Central memory CD8-positive, alpha-beta T cell (primary cell): ENCODE measurements at places on chromosomes 12 and 14.

GRCh38 chr12:114744691-114745090 is 60.7 kb upstream of the TBX3 start:
- no peaks in the 10 kb centered on the region for H3K27me3 ChIP-seq
- no peak overlapping the region for H3K27ac ChIP-seq
- H3K4me1 ChIP-seq = no peaks in the 10 kb centered on the region
- peaks cover 3% of the 10 kb centered on the region for H3K36me3 ChIP-seq
- no peak overlapping the region for H3K4me3 ChIP-seq

DNA sequence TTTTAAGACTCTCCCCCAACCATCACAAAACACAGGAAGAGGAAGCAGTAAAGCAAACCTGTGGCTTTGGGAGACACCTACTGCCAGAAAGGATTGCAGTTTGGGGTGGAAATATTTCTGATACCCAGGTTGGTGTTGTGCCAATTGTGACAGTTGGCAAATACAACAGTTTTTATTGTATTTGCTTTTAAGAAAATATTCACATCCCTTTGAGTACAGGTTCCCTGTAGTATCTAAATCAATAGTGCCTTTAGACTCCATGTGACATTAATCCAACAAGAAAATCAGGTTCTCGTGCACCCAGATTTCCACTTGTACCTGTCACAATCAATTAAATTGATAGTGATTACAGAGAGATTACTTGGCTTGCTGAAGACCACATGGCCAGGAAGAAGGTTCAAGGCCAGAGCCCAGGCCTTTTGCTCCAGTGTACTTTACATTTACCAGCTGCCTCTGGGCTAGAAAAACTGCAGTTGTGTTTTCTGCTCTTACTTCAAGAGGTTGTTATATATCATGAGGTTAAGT is 361.2 kb downstream of the ATP23 start:
- no peaks in the 10 kb centered on the region for H3K4me1 ChIP-seq
- H3K36me3 ChIP-seq = no peaks in the 10 kb centered on the region
- H3K4me3 ChIP-seq = no peak overlapping the region
- no peak overlapping the region for H3K27ac ChIP-seq
- H3K27me3 ChIP-seq = no peaks in the 10 kb centered on the region
- no peak for DNase-seq

- no peak for DNase-seq
- no peak overlapping the region for H3K4me3 ChIP-seq
- H3K4me1 ChIP-seq = no peaks in the 10 kb centered on the region
- peaks cover 40% of the 10 kb centered on the region for H3K27me3 ChIP-seq
- no peak overlapping the region for H3K27ac ChIP-seq
- no peaks in the 10 kb centered on the region for H3K36me3 ChIP-seq
Observed at GRCh38 chr14:101118746-101119591, 215.4 kb upstream of the RTL1 start.

- H3K4me3 ChIP-seq = no peak overlapping the region
- peaks cover 4% of the 10 kb centered on the region for H3K36me3 ChIP-seq
Observed at GRCh38 chr12:56084958-56085543, 5.1 kb downstream of the ERBB3 start.

DNA sequence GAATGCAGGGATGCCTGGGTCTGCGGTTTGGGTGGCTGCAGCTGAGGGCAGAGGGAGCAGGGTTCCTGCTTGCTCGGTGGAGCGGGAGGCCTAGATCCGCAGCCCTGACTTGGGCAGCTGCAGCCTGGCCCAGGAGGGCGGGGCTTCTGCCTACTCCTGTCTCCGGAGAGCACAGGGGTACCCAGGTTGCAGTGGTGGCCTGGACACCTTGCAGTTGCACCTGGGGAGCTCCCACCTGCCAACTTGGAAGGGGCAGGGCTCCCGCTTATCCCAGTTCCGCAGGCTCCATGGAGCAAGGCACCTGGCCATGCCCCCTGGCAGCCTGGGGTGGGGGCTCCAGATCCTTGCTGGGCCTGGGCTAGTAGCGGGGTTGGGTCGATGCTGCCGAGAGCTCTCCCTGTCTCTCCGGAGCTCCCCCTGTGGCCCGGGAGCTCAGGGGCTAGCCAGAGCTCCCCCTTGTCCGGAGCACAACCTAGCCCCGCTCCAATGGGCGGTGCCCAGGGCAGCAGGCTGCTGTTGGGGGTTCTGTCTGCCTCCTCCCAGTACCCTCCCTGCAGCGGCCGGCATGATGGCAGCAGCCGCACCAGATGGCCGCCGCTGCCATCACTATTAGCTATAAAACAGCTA is 136.4 kb downstream of the PTPRR start:
- no peak overlapping the region for H3K4me3 ChIP-seq
- H3K27ac ChIP-seq = no peak overlapping the region
- DNase-seq = no peak
- H3K36me3 ChIP-seq = no peaks in the 10 kb centered on the region

DNA sequence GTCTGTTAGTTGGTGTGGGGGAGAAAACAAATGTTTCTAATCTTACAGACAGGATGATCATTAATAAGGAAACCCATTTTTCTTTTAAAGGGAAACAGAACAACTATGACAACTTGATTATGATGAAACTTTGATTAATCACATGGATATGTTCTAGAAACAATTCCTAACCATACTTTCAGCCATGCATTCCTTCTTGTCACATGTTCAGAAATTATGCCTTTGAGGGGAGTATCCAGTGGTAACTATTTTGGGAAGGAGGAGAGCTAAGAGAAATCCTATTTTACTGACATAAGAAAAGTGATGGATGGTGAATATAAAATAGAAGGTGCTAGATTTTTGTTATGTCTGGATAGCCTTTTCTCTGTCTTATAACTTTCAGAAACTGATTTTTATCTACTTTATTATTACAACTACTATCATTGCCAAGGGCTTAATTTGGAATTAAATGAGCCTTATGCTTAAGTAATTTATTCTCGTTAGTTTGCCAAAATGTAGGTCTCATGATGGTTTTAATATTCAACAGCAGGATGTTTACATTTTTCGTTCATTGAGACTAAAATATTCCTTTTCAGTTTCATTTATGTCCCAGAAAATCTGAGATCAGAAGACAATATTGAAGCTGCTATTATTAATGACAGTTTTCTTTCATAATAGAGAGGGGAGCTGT is 200.1 kb downstream of the TMTC2 start:
- H3K27me3 ChIP-seq = no peaks in the 10 kb centered on the region
- H3K4me1 ChIP-seq = no peaks in the 10 kb centered on the region
- no peaks in the 10 kb centered on the region for H3K36me3 ChIP-seq
- DNase-seq = no peak

DNA sequence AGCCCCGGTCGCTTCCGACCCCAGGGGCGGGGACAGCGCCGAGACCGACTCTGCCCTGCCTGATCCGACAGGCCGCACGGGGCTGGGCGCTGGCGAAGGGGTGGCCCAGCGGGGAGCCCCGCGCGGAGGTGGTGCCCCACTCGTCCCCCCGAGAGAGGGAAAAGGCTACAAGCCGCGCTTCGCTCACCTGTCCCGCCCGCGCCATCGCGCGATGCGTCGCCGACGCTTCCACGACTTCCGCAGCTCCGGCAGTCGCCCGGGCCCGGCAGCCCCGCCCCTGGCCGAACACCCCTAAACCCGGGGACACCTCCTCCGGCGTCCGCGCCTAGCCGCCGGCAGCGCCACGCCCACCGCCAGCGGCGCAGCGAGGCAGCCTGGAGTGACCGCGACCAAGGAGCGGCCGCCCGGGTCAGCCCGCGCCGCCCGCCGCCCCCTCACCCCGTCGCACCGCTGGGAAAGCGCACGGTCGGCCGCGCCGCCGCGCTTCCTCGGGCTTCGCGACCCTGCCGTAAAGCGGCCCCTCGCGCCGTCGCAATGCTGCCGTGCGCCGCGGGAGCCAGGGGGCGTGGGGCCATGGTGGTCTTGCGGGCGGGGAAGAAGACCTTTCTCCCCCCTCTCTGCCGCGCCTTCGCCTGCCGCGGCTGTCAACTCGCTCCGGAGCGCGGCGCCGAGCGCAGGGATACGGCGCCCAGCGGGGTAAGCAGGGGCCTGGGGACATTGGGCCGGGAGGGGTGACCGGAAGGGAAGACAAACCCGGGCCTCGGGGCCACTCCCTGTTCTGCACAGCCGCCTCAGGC is at the start of the genes BAG5 and COA8:
BAG5 (minus strand) TSS at position 229 of the 797 bp plus-strand sequence. CDS start 1,493 bp downstream, outside the sequence.
COA8 (plus strand) TSS at position 532 of the 797 bp plus-strand sequence; CDS start at position 574, 42 bp downstream.
- DNase-seq = peak; percentile 81
- H3K36me3 ChIP-seq = peaks cover 26% of the 10 kb centered on the region
- no peaks in the 10 kb centered on the region for H3K27me3 ChIP-seq
- H3K4me3 ChIP-seq = peak within 1 kb of the TSS; percentile 92
- peak within 1 kb of the TSS; percentile 94 for H3K27ac ChIP-seq
- peaks cover 46% of the 10 kb centered on the region for H3K4me1 ChIP-seq

DNA sequence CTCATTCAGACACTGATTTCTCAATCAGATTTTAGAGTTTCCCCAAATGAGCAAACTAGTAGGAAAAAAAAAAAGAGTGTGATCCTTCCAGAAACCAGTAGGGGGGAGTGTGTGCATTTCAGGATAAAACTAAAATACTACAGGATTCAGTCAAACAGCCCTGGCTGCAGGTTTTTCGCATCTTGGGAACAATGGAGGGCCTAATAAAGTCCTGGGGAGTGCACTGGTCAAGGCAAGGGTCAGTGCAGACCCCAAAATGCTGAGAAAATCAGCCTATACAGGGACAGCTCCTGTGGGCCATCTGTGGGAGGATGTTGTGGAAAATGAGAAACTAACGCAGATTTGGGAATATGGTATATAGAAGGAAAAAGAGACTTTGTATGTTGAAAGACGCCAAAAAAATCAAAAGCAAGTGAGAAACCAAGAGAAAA is 22.2 kb upstream of the ABCD4 start:
- H3K27ac ChIP-seq = no peak overlapping the region
- H3K36me3 ChIP-seq = no peaks in the 10 kb centered on the region
- H3K27me3 ChIP-seq = peaks cover 62% of the 10 kb centered on the region
- no peaks in the 10 kb centered on the region for H3K4me1 ChIP-seq

- no peak for DNase-seq
- H3K27ac ChIP-seq = no peak overlapping the region
- H3K27me3 ChIP-seq = no peaks in the 10 kb centered on the region
- no peaks in the 10 kb centered on the region for H3K4me1 ChIP-seq
- H3K36me3 ChIP-seq = no peaks in the 10 kb centered on the region
Observed at GRCh38 chr14:38350102-38350501, 94.2 kb upstream of the CLEC14A start.

DNA sequence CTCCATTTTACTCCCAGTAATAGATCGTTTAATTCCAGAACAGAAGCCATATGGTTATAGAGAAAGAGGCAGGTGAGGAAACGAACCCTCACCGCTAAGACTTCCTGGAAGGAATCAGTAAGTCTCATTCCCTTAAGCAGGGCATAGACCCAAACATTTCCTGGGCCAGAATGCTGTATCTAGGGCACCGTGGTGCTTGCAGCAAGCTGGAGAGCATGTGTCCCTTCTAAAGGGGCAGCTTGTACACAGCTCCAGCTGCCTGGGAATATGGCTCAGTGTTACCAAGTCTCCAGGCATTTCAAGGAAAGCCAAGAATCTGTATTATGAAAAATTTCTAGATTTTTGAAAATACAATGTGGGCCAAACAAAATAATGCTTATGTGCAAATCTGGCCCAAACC is 73.4 kb downstream of the PPM1H start:
- H3K27me3 ChIP-seq = peaks cover 53% of the 10 kb centered on the region
- no peak for DNase-seq
- H3K4me3 ChIP-seq = no peak overlapping the region
- no peaks in the 10 kb centered on the region for H3K4me1 ChIP-seq

GRCh38 chr14:29355331-29355730 is 572.3 kb downstream of the PRKD1 start:
- H3K36me3 ChIP-seq = no peaks in the 10 kb centered on the region
- no peak for DNase-seq
- no peaks in the 10 kb centered on the region for H3K4me1 ChIP-seq
- H3K4me3 ChIP-seq = no peak overlapping the region
- H3K27me3 ChIP-seq = no peaks in the 10 kb centered on the region

DNA sequence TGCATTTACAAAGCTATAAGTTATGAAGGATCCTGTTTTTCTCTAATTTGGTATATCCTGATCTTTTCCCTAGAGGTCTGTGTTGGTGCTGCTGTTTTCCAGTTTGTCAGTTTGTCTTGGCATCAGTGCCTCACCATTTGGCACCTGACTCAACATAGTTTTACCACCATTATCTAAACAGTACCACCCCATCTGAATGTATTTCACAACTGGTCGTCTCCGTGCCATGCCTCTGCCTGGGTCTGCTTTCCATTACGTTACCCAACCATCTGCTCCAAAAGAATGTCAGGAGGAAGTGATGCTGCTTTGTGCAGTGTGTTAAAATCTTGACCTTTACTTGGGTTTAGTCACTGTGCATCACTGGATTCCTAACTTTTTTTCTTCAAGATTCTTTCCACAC is 129.3 kb upstream of the RASSF8 start:
- DNase-seq = no peak
- H3K27ac ChIP-seq = no peak overlapping the region
- no peaks in the 10 kb centered on the region for H3K36me3 ChIP-seq
- H3K4me1 ChIP-seq = no peaks in the 10 kb centered on the region

DNA sequence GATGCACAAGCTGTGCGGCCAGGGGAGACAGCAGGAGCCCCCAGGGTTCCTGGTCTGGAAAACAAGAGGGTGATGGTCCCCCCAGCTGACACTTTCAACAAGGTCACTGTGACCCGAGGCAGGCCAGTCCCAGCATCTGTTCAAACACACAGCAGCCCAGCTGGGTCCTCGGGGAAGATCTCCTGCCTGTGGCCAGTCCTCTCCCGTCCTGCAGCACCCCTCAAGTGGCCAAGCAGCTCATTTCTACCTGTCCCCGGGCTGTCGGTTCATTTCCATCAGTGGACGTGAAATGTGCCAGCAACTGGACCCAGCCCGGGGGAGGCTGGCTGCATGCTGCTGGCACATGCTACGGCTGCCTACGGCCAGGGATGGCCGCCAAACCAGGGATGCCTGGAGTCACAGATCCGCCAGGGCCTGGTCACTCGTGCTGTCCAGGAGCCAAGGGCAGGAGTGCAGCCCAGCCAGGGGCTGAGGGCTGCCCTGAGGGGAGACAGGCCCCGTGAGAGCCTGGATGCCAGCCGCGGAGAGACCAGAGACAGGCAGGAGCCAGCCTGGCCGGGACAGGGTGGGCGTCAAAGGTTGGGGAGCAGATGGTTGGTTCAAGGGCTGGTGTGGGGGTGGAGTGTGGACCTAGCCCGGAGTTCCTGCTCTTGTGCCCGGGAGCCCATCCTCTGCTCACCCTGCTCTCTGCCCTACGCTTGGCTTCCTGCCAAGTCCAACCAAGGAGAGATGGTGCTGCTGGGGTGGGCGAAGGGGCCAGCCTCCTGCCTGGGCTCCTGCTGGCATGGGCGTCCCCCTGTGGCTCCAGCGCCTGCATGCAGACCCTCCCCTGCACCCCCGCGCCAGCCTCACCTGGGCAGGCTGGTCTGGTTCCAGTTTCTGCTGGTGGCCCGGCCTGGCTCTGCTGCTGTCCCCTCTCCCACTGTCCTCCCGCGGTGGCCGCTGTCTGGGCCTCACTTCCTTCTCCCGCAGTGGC is 143.8 kb downstream of the ADGRD1 start:
- H3K27ac ChIP-seq = no peak overlapping the region
- H3K4me1 ChIP-seq = peaks cover 6% of the 10 kb centered on the region
- no peak for DNase-seq
- H3K36me3 ChIP-seq = no peaks in the 10 kb centered on the region
- H3K27me3 ChIP-seq = no peaks in the 10 kb centered on the region
- no peak overlapping the region for H3K4me3 ChIP-seq

GRCh38 chr12:111653596-111653995 is 32.2 kb downstream of the BRAP start:
- no peak for DNase-seq
- H3K27me3 ChIP-seq = no peaks in the 10 kb centered on the region
- no peak overlapping the region for H3K27ac ChIP-seq
